Cardiac muscle cell (in vitro differentiated cells and primary cell): ENCODE measurements at places on chromosomes 16 and 17.

GRCh38 chr16:12572316-12572985 lies 231.2 kb downstream of the CPPED1 start:
- no peak for DNase-seq

DNA sequence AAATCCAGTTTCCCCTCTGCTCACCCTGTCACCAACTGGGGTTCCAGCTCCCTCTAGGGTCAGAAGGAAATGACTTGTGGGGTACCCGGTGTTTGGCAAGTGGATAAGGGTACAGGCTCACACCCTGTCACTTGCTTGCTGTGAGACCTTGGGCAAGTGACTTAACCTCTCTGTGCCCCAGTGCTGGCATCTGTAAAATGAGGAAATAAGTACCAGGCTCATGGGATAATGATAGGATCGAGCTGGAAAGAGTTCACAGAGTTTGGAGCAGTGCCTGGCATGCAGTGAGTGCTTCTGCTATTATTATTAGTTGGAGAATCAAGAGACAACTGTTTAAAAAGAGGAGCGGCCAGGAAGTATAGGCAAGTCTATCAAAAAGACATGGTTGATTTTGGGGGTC lies 53.7 kb upstream of the DLX4 start:
- DNase-seq = no peak

DNA sequence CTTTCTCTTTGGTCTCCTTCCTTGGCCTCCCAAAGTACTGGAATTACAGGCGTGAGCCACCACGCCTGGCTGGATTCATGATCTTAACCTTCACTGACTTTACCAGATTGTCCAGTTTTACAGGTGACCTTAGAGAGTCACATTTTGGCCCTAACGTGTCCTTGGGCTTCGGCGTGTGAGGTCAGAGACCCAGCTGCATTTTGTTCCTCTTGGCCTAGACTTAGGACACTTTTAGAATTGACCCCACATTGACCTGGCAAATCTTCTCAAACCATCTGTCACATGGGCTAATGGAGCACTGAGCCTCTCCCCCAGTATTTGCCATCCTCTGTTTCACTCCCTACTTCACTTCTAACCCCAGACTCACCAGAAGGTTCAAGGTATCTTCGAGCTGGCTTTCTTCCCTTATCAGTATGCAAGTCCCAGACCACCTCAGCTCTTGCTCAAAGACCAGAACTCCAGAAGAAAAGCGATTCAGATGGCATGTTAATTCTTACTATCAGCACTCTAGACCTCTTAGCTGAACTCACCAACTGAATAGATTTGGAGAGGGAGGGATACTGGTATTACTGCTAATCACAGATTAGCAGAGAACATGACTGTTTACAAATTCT lies 1.7 kb upstream of the CYTH1 start:
- no peak for DNase-seq

DNA sequence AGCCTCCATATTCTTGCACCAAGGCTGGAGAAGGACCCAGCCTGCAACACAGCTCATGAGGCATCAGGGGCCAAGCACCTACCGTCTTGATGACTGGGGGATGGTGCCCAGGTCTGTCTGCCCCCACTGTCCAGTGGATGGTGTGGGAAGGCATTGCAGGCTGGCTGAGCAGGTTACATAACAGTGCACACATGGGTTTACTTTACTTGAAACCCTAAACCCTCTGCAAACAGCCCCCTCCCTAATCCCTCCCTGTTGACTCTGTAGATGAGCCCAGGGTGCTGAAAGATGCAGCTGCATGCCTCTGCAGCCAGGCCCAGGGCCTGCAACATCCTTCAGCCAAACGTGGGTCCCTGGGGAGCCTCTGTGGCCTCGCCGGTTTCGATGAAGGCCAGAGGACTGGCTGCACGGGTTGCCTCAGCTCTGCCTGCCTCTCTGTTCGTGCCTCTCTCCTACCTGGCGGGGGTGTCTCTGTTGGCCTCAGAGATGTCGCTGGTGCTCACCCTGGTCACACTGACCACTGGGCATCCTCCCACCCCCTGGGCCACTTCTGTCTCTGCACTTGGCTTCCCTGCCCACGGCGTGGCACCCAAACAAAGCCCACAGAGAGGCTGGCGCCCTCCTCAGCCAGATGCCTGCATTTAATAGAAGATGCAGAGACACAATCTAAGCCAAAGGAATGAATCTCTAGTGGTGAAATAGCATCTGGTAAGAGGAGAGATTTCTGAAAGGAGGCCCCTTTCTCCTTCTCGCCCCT lies 95.1 kb downstream of the METRNL start:
- peak; percentile 55 for DNase-seq

DNA sequence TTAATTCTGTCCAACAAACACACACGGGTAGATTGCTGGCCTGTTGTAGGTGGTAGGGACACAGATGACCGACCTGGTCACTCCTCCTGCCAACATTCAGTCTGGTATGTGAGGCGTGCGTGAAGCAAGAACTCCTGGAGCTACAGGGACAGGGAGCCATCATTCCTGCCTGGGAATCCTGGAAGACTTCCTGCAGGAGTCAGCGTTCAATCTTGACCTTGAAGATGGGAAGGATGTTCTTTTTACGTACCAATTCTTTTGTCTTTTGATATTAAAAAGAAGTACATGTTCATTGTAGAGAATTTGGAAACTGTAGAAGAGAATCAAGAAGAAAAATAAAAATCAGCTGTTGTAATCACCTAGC lies 3.5 kb upstream of the ADGRG3 start:
- DNase-seq = no peak

DNA sequence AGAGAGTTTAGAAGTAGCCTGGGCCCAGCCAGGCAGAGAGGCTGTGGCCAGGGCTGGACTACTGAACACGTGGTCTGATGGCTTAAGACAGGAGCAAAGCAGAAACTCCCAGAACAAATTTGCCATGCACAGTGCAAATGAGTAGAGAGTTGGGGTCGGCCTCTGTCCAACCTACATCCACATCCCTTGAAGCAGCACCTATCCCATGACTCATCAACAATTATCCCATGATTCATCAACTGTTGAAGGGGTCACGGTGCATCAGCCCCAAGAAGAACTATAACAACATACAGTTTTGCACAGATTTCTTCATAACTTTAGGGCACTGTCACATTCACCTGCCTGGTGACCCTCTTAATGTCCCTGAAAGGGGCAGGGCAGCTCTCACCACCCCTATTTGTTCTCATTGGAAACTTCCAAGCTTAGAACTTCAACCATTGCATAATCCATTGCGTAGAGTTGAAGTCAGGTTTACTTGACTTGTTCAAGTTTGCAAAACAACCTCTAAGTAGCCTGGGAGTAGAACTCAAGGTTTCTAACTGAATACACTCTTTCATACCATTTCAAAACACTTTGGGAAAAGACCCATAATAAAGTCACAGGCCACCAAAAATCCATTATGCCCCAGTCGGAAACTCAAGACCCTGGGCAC lies 235.2 kb upstream of the CDH5 start:
- no peak for DNase-seq

DNA sequence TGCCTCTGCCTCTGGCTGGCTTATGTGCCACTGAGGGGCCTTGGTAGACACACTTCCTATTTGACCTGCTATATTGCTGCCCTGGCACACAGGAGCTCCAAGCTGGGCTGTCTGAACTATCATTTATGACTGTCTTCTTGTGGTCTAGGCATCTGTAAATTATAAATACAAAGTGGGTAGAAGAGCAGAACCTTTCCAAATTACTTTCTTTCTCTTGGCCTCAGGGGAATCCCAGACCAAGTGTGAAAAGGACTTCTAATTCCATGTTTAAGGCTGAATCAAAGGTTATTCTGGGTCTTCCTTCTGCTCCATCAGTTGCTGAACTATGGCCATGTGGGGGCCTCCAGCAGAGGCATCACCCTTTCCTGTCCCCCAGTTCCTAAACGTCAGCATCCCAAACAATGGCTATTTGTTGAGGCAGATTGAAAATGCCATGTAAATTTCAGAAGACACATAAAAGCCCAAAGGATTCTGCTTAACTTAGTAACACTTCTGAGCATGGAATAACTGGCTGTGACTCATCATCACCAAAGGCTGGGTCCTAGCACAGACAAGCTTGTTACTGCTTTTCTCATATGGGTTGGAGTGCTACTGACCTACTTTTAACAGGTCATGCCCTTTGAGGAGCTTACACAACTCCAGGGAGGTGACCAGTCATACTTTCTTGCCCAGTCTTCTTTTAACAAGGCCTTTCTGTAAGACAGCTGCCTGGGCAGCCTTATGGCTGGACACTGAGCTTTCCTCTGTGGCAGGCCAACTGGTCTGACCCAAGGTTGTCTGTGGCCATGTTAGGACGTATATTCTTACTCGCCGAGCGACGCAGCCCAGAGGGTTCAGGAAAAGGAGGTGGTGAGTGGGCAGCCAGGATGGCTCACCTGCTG lies 154.8 kb downstream of the VPS53 start:
- DNase-seq = peak; percentile 87

DNA sequence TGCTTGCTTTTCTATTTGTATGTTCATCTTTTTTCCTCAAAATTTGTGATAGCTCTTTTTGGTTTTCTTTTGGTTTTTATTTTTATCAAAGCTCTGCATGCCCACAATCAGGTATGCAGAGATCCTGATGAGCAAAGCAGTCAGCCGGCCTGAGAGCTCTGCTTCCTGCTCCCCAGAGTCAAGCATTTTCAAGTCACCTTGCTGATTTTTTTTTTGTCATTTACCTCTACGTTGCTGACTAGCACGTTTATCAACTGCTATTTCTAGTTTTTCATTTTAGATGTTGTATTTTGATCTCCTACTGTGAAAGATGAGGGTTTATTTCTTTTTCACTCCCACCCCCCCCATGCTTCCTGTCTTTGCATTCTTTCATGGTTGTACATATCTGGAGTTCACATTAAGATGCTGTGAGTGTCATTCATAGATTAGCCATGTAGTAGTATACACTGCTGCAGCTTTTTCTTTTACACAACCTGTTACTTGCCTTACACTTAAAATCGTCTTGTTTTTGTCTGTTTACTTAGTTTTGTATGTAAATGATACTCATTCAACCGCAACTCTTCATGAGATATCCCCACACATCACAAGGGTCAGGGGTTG lies 196.2 kb downstream of the LGALS9B start:
- DNase-seq = no peak

GRCh38 chr16:67001726-67002125 lies 13.3 kb downstream of the CES4A start:
- DNase-seq = no peak

DNA sequence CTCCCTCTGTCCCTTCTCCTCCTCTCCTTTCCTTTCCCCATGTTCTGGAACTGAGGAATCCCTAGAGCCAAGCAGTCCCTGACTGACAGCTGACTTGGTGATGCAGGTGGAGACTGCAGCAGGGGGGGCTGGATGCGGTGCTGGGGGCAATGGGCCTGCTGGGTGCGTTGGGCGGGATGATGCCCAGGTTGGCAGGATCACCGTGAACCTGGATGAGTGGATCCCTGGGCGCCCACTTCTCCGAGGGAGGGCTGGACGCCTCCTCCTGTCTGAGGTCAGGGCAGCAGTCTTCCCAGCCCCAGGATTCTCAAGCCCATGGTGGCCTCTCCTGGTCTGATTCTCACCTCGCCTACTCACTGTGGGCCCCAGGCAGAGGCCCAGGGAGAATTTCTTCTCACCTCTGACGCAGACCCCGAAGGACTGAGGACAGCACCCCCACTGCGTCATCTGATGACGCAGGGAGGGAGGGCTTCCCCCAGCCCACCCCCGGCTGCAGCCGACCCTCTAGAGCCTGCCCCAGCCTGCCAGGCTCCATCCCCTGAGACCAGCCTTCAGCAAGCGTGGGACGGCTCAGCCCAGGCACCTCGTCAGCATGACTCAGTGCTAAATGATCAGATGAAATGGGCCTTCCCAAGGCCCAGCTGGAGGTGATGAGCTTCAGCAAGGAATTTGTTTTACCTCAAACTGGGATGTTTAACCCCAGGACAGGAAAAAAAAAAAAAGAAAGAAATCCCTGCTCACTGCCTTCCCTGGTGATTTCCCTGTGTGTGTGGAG lies 188.0 kb upstream of the TNRC6C start:
- DNase-seq = peak; percentile 88

DNA sequence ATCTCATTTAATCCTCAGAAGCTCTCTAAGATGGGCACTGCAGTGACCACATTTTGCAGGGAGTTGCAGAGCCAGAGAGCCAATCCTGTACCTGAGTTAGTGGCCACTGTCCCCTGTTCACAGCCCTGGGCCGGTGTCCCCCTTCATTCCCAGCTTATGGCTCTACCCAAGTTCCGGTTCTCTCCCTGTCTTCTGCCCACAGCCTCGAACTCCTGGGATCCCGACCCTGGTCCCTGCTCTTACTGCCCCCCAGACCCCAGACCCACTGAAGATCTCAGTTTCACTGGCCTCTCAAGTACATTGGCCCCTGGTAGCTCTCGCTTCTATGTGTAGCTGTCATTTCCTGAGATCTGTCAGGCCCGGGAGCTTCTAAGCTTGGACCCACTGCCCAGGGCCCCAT lies 12.2 kb downstream of the ASGR2 start:
- DNase-seq = no peak

DNA sequence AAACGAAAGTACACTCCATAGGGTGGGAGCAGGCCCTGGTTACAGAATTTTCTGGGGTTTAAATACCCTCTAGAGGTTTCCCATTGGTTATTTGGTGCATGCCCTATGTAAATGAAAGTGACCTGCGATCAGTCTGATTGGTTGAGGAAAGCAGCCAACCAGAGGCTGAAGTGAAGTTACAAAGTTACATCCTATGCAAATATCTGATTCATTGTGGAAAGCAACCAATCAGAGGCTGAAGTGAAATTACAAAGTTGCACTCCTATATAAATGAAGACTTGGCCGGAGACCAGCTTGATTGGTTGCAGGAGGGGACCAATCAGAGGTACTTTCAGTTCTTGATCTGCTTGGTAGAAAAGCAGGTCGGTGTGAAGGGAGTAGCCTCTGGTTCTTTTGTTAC lies 24.4 kb downstream of the NAA60 start:
- DNase-seq = no peak

DNA sequence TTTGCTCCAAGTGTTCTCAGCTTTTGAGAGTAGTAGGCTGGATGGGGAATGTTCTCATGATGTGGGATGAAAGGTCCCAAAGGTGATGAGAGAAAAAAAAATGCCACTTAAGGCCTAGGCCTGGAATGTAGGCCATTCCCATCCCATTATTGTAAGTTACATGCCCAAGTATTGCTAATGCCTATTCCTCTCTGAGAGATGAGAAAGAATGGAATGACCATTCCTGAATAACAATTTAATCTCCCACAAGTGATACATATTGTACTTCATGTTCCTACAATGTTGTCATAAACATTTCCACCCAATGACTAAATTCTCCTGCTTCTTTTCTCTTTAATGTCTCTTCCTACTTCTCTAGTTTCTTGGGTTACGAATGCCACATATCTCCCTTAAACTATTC lies 102.8 kb upstream of the KCNJ16 start:
- DNase-seq = no peak

DNA sequence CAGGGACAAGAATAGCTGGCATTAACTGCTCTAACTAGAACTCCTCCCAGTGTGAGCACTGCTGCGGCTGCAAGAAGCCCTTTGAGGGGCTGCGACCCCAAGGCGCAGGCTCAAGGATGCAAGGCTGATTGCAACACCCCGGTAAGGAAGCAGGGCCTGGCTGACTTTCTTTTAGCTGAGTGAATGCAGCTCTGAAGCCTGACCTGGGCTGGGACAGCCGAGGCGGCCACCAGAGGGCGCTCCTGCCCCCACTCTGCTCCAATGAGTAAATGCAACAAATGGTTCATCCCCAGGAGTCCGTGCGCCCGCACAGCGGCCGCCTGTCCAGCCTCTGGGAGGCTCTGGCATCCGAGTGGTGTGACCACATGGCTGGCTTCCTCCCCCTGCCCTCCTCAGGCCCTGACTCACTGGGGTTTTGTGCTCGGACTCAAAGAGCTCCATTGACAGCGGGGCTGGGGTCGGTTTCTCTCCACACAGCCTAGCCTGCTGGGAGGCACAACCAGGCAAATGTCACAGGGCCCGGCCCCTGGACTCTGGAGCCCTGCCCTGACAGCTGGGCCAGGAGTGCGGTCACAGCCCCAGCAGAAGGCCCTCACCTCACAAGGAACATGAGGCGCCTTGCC lies at the start of gene SMIM5:
TSS of gene SMIM5 (plus strand) at position 572 of the 623 bp plus-strand sequence. CDS start 6,768 bp downstream, outside the sequence.
- peak; percentile 85 for DNase-seq
